ENCODE measurements at places on chromosomes 6 and 20.
A peak's percentile ranks its signal among the peaks of the same experiment; 100 is the strongest.

- no peaks in the 10 kb centered on the region for H3K27me3 ChIP-seq
- H3K36me3 ChIP-seq, result no peaks in the 10 kb centered on the region
- no peaks in the 10 kb centered on the region for H3K4me1 ChIP-seq
- no peak for DNase-seq
- no peak overlapping the region for H3K4me3 ChIP-seq
Observed at GRCh38 chr6:70310063-70310694, 7.3 kb upstream of the COL9A1 start.

GRCh38 chr20:59671661-59672471, 67.5 kb downstream of the PHACTR3 start:
- no peak for DNase-seq
- H3K36me3 ChIP-seq, result no peaks in the 10 kb centered on the region
- no peak overlapping the region for H3K27ac ChIP-seq

GRCh38 chr20:19017104-19017690, 195.2 kb upstream of the SLC24A3 start:
- H3K27me3 ChIP-seq, result no peaks in the 10 kb centered on the region
- H3K36me3 ChIP-seq, result no peaks in the 10 kb centered on the region
- H3K4me3 ChIP-seq, result no peak overlapping the region
- no peaks in the 10 kb centered on the region for H3K4me1 ChIP-seq
- no peak overlapping the region for H3K27ac ChIP-seq

DNA sequence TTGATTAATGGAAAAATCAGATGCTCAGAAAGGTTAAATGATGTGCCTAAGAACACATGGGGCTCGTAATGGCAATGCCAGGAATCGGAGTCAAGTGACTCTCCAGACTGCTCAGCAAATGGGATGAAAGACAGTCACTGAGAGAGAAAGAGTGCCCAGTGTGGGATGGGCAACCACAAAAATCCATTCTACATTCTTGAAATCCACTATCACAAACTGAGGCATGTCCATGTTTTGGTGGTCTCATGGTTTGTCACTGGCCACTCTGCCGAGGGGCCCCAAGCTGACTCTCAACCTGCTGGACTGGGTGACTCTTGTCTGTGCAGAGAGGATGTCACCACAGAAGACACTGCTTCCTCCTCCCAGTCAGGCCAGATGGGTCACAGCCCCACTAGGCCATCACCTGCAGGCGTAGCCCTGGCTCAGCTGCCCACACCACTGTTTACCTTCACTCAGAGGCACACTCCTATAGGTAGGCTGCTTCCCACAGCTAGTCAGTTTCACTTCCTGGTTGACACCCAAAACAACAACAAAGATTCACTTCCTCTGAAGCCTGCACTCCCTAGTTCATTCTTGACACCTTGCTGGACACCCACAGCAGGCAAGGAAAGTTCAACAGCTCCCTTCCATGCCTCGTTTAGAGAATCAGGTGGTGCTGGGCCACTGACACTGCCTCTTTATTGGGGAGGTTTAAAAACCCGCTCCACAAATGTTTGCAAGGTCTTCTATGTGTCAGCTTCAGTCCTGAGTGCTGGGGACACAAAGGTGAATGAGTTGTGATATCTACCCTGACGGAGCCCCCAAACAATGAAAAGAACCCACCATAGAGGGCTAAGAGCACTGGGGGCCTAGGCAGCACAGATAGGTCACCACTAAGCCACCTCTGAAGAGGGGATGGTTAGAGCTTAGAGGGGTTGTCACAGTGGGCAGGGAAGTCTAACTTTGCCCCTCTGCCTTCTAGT, 21.7 kb downstream of the MAP1LC3A start:
- no peak for DNase-seq
- peaks cover 11% of the 10 kb centered on the region for H3K4me1 ChIP-seq
- no peaks in the 10 kb centered on the region for H3K27me3 ChIP-seq
- no peak overlapping the region for H3K27ac ChIP-seq

GRCh38 chr20:3195590-3196237, 8.8 kb downstream of the DDRGK1 start:
- H3K36me3 ChIP-seq, result peaks cover 77% of the 10 kb centered on the region
- H3K4me1 ChIP-seq, result no peaks in the 10 kb centered on the region
- no peak overlapping the region for H3K4me3 ChIP-seq

GRCh38 chr6:118892355-118892991, 1.5 kb upstream of the ASF1A start:
- no peaks in the 10 kb centered on the region for H3K27me3 ChIP-seq
- H3K36me3 ChIP-seq, result no peaks in the 10 kb centered on the region
- H3K4me3 ChIP-seq, result peak overlapping the region; percentile 94
- peaks cover 33% of the 10 kb centered on the region for H3K4me1 ChIP-seq
- DNase-seq, result no peak

GRCh38 chr6:17591287-17591686, 8.8 kb upstream of the FAM8A1 start:
- H3K4me1 ChIP-seq, result no peaks in the 10 kb centered on the region
- no peak overlapping the region for H3K4me3 ChIP-seq
- DNase-seq, result no peak
- no peaks in the 10 kb centered on the region for H3K27me3 ChIP-seq
- no peak overlapping the region for H3K27ac ChIP-seq

DNA sequence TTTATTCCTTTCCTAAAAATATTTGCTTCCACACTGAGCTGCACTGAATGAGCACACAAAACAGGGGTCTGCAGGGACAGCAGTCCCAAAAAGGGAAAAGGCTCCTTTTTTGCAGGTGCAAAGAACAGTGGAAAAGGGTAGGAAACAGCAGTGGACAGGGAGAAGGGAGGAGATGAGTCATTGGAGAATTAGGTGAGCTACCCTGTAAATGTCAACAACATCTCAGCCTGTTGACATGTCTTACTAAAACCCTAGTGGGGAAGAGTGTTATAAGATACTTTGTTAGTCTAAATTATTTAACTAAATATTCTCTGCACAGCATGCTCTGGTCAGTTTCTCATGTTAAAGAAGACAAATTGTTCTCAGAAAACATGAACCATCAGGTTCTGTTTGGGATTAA, 151.5 kb upstream of the FBXL4 start:
- no peaks in the 10 kb centered on the region for H3K27me3 ChIP-seq
- no peaks in the 10 kb centered on the region for H3K4me1 ChIP-seq
- no peak for DNase-seq
- H3K36me3 ChIP-seq, result no peaks in the 10 kb centered on the region
- no peak overlapping the region for H3K4me3 ChIP-seq
- no peak overlapping the region for H3K27ac ChIP-seq

- H3K4me1 ChIP-seq, result no peaks in the 10 kb centered on the region
- no peak overlapping the region for H3K27ac ChIP-seq
- H3K27me3 ChIP-seq, result no peaks in the 10 kb centered on the region
- H3K4me3 ChIP-seq, result no peak overlapping the region
- DNase-seq, result no peak
- H3K36me3 ChIP-seq, result no peaks in the 10 kb centered on the region
Observed at GRCh38 chr20:19423900-19424620, 211.6 kb downstream of the SLC24A3 start.

DNA sequence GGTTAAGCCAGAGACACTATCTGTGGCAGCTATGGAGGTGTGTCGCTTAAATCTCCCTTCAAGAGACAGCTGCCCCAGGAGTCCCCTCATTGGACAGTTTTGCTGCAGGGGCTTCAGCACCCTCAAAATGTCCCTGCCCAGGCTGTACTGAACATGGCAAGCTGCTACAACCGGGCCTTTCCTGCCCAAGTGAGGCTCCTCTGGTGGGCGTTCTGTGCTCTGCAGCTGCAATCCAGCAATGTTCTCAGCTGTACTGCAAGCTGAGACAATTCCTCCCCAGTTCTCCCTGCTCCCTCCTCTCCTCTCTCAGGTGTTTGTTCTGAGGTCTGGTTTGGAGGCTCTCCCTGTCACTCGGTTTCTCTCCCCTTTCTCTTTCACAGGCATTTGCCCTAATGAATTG, 190.8 kb upstream of the LAMP5 start:
- DNase-seq, result no peak
- H3K4me1 ChIP-seq, result no peaks in the 10 kb centered on the region
- H3K27ac ChIP-seq, result no peak overlapping the region
- H3K36me3 ChIP-seq, result no peaks in the 10 kb centered on the region
- H3K4me3 ChIP-seq, result no peak overlapping the region

DNA sequence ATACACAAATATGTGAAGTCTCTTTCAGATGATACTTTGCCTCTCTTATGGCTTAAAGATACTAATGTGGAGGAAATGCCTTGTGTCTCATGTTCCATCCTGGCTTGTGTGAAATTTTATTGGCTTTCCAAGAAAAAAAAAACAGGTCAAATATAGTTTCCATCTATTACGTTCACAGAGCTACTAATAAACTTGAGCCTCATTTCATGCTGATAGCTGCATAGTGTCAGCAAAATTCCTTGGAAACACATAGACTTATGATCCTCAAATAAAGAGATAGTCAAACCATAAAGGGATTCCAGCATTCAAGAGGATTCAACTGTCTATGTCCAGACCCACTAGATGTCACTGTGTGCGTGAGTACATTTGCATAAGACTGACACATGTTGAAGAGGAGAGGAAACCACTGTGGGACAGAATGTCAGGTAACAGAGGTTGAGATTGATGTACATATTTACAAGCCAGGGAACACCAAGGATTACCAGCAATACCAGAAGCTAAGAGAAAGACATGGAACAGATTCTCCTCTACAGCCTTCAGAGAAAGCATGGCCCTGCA, 266.6 kb downstream of the COL12A1 start:
- no peak overlapping the region for H3K4me3 ChIP-seq
- H3K36me3 ChIP-seq, result no peaks in the 10 kb centered on the region
- DNase-seq, result no peak
- H3K4me1 ChIP-seq, result no peaks in the 10 kb centered on the region
- H3K27me3 ChIP-seq, result no peaks in the 10 kb centered on the region

GRCh38 chr6:44024574-44025219, 102.6 kb downstream of the MRPL14 start:
- H3K27ac ChIP-seq, result no peak overlapping the region
- no peak for DNase-seq
- H3K4me3 ChIP-seq, result no peak overlapping the region
- H3K27me3 ChIP-seq, result no peaks in the 10 kb centered on the region

DNA sequence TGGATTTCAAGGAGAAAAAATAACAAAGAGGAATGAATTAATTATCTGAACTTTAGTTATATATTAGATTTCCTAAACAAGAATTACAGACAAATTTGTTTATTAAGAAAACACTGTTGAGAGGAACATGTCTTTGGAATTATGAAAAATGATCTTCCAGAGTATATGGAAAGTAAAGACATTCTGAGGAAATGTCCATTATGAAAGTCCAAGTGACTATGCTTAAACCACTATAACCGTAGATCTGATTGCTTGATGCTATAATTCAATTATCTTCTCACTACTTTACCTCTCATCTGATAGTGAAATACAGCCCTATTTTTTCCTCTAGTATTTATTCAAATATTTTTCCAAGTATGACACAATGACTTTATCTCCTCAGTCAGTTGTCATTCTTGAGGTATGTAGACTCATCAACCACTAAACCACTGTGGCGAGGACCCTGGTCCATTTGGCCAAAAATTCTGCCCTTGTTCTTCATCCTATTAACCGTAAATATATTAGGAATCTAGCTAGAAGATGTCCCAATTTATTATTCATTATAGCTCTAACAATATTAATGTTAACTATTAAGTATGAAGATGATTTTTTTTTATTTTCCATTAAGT, 37.3 kb upstream of the AHI1 start:
- no peaks in the 10 kb centered on the region for H3K36me3 ChIP-seq
- no peak overlapping the region for H3K27ac ChIP-seq
- H3K4me1 ChIP-seq, result no peaks in the 10 kb centered on the region

Data from effector memory CD4-positive, alpha-beta T cell (primary cell).